ENCODE measurements at places on chromosomes 1 and 21. TPM values are rescaled to one million over a fixed set of nuclear protein-coding genes. Genes with fewer than 3 reads are reported as not detected.

The TMPRSS15 gene
- polyA plus RNA-seq, result not detected

The ASCL5 gene
- 0.36 TPM for polyA plus RNA-seq

- DNase-seq, result no peak
These were observed 23.6 kb downstream of the SLC37A1 start for GRCh38 chr21:42537106-42537742.

DNA sequence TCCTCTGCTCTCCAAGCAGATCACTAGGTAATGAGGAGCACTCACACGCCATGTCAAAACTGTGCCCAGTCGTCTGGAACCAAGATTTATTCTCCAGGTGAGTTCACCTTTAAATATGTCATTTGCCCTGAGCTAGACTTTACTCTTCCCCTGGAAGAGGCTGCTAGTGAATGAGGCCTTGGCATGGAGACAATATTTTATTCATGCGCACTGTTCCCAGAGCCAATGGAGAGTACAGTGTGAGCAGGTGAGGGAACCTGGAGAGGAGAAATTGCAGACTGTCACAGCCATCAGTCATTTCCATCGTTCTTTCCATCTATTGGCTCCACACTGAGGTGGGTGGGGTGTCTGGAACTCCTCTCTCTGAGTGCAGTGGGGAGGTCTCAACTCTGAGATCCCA lies 333.6 kb downstream of the KCNH1 start:
- no peak for DNase-seq

GRCh38 chr1:242522304-242522945 lies 2.1 kb downstream of the PLD5 start:
- no peak for DNase-seq

- no peak for DNase-seq
These were observed 37.3 kb downstream of the NENF start for GRCh38 chr1:212470059-212470458.

GRCh38 chr1:230864441-230864840 lies 3.9 kb downstream of the C1orf198 start:
- no peak for DNase-seq

- no peak for DNase-seq
These were observed 36.2 kb upstream of the C1QA start for GRCh38 chr1:22600071-22600816.

- DNase-seq, result no peak
These were observed 11.4 kb downstream of the BLACAT1 start for GRCh38 chr1:205444300-205444930.
